ENCODE measurements at places on chromosomes 2 and 18.

- DNase-seq = no peak
Measured at GRCh38 chr18:62781262-62781661, 65.9 kb downstream of the PHLPP1 start.

- DNase-seq = no peak
Measured at GRCh38 chr2:217611056-217611455, 391.7 kb downstream of the TNS1 start.

- no peak for DNase-seq
Measured at GRCh38 chr2:236498369-236498768, 71.3 kb upstream of the ACKR3 start.

DNA sequence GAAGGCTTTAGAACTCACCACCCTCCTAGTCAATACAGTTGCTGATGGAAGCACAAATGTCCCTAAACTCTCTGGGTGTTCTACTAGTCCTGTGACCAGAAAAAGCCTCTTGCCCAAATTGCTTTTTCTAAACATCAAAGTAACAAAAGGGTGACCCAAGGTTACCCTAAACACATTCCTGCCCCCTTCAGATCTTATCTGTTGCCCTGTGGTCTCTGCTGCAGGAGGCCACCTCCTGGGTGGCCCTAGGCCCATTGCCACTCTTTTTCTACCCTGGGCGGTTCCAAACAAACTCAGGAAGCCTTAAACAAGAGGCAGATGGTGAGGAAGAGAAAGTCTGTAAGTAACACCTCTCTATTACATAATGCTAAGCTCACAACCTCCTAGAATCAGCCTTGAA is 3.3 kb downstream of the RNF152 start:
- DNase-seq = no peak

DNA sequence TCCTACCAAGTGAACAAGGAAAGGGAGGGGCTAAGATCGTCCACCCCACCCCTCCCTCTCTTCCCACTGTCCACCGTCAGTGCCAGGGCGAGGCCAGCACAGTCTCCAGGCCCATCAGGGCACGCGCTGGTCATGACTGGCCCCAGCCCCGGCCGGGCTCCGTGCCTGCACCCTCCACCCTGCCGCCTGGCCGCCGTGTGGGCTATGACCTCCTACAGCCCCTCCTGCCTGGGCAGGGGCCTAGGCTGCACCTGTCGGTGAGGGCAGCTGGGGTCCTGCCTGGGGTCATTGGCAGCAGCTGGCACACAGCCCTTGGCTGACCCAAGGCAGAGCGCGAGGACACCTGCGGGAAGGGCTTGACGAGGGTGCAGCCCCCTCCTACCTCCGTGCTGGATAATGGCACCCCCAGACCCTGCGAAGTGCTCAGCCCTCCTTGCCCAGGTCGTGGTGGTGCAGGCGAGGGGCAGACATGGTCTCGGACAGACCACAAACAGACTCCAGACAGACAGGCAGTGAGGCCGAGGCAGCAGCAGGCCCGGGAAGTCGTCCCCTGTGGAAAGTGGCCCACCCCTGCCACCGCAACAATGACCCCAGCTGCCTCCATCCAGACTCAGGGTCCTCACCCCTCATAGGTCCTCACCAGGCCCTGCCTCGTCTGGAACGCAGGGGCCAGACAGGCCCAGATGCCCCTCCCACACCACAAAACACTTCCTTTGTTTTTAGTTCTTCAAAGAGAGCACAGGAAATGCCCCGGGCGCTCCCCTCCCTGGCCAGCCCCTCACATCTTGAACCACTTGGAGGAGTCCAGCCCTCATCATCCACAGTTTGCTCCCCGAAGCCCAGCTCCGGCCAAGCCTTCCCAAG is 43.1 kb upstream of the GPC1 start:
- DNase-seq = no peak

GRCh38 chr2:25981596-25982272 is 563 bp downstream of the KIF3C start:
- DNase-seq = no peak

DNA sequence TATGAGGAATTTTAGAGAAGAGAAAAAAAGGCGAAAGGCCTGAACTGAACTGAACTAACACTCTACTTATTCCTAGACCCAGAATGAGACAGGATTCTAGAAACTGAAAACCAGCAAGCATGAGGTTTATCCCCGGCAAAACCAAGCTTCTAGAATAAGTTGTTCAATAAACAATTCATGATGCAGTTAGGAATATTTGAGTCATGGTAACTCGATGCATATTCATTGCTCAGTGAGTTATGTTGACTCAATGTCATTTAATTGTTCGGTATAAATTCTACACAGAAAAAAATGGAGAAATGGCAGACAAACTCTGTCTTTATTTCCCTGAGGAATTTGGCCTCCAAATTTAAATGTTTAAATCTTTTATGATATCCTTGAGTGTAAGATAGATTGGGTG is 321.5 kb downstream of the SATB2 start:
- no peak for DNase-seq

DNA sequence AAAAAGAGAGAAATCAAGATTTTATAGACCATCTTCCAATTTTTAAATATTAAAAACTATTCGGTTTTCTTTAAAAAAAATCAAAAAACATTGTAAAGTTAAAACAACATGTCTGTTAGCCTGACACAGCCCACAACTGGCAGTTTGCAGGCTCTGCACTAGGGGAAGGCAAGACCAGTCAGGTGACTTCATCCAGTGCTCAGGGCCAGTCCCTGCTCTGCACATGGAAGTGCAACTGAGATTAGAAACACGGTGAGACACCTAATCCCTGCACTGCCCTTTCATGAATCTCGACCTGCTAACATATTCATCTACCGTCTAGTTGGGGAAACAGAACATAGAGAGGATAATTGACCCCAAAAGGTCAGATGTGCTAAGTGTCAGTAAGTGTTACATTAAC is 135.2 kb downstream of the BARD1 start:
- DNase-seq = no peak

GRCh38 chr2:133843091-133843490 is 274.8 kb upstream of the NCKAP5 start:
- no peak for DNase-seq

- no peak for DNase-seq
Measured at GRCh38 chr2:173982918-173983317, 17.7 kb upstream of the SP3 start.

GRCh38 chr2:229920011-229920641 is 1.7 kb downstream of the TRIP12 start:
- DNase-seq = peak; percentile 27

- no peak for DNase-seq
Measured at GRCh38 chr2:234272069-234272850, 221.8 kb downstream of the SPP2 start.

DNA sequence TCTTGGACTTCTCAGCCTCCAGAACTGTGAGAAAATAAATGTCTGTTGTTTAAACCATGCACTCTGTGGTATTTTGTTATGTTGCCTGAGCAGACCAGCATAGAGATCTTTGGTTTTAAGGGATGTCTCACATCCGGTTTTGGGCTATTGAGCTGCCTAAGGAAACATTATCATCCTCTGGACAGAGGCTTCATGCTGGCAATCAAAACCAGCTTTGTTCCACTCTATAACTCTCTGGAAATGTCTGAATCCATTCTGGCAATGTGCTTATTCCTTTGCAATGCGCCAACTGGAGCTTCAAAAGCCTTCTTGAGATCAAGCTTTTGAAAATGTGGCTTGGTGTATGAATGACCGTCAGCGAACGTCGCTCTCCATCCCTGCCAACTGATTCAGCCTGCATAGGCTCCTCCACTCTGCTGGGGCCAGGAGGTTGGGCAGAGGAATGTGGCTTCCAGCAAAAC is 183.6 kb upstream of the MGAT5 start:
- DNase-seq = no peak

DNA sequence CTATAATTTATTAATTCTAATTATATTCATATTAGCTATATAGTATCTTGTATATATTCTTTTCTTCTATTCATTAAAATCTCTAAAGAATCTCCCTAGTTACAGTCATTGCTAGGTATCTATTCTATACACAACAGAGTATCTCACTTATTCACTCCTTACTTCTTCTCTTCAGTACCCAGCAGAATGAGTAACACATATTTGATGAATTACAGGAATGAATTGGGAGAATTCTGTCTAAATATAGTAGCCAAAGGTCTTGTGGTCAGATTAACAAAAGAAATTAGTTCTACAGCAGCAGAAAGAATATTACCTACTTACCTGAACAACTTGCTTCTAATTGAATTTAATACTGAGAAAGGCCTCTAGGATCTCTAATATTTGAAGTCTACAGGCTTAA is 758.0 kb upstream of the ZEB2 start:
- DNase-seq = no peak

- DNase-seq = no peak
Measured at GRCh38 chr2:12778811-12779579, 62.3 kb downstream of the TRIB2 start.

DNA sequence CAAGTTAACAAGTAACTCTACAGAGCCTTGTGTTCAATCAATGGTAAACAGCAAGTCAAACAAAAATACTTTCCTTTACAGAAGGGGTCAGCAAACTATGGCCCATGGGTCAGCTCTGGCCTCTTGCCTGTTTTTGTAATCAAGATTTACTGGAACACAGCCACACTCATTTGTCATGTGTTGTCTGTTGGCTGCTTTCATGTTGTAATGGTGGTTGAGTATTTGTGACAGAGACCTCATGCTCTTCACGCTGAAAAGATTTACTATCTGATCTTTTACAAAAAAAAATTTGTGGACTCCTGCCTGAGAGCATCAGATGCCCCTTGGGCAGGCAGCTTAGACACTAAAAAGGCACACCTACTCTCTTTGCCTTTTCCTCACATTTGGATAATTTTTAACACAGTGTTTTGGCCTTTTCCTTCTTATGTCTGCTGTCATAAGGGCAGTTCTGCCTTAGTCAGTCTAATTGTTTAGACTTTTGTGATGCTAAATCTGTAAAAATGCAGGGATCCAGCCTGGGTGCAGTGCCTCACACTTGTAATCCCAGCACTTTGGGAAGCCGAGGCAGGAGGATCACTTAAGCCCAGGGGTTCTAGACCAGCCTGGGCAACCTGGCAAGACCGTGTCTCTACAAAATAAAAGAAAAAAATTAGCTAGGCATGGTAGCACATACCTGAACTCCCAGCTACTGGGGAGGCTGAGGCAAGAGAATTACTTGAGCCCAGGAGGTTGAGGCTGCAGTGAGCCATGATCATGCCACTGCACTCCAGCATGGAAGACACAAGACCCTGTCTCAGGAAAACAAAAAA is 18.3 kb downstream of the IL1B start:
- peak; percentile 96 for DNase-seq

- DNase-seq = no peak
Measured at GRCh38 chr18:28519997-28520396, 343.1 kb upstream of the CDH2 start.

DNA sequence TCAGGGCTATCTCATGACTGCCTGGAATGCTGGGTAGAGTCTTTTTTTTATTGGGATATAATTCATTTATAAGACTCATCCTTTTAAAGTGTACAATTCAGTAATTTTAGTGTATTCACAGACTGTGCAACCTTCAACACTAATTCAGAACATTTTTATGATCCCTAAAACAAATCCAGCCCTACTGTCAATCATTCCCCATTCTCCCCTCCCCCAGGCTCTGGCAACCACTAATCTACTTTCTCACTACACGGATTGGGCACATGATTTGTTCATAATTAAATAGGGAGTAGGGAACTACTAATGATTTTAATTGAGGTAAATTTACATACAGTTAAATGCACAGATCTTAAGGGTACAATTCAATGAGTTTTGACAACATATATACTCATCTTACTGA is 225.7 kb downstream of the CDCA7 start:
- no peak for DNase-seq

- no peak for DNase-seq
Measured at GRCh38 chr2:2270808-2271415, 60.2 kb downstream of the MYT1L start.

GRCh38 chr2:16202266-16203020 is 262.1 kb downstream of the MYCN start:
- DNase-seq = no peak

DNA sequence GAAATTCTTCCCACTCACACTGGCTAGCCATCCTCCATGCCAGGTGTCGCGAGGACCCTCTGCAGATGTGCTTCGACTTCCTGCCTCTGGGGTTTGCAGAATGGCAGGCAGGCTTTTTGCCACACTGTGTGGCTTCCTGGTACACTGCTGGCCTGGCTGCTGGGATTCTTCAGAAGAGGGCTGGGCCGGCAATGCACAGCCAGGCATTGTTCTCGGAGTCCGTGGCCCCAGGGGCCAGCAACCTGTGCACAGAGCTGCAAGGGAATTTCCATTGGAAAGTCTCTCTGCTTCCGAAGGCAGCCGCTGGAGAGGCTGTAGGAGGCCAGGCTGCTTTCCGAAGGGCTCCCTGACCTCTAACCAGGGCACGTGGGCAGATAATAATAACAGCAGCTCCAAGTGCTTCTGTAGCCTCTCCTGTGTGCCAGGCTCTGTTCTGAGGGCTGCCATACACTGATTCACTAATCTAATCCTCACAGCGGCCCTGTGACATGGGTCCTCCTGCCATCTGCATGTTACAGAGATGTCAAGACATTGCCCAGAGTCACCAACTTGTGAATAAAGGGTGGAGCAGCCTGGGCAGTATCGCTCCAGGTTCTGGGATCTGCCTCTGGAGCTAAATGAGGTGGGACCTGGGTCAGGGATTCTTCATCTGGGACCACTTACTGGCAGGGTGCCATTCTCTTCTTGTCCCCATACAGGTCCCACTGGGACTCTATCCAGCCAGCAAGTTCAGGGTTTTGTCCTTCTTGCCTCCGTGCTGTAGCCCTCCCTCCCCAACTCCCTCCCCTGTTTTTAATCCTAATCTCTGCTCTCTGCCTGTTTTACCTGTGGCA is 5.0 kb downstream of the LDLRAD4 start:
- no peak for DNase-seq

DNA sequence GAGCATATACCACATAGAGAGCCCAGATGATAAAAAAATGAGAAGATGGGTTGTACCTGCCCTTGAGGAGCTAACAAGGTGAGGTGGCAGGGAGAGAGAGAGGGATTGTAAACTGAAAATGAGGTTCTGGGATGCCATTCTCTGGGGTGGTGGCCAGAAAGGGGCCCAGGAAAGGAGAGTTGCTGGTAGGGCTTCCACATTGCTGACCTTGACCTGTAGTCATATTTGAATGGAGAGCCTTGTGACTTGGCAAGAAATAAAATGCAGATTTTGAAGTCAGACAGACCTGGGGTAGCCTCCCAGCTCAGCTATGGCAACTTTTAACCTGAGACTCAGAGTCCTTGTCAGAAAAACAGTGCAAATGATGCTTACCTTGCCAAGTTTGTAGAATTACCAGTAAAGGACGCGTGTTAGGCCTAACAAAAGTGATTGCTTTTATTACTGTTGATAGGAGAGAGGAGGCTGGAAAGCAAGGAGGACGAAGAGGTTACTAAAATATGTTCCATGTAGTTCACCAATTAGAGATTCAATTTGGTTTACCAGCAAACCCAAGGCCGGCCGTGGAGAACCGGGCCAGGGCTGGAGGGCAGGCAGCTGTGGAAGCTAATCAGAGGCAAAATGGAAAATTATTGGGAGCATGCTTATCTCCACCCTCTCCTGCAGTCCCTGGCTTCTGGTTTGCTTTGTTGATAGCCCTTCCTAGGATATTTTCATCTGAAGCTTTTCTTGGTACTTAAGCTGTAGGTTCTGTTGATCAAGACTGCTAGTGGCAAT is 3.9 kb downstream of the NPAS2 start:
- peak; percentile 46 for DNase-seq

- DNase-seq = no peak
Measured at GRCh38 chr2:75589391-75590105, 28.8 kb upstream of the EVA1A start.

- no peak for DNase-seq
Measured at GRCh38 chr18:44824884-44825283, 144.2 kb downstream of the SETBP1 start.

All from HepG2 (cell line).